ENCODE measurements at places on chromosomes 12 and 14. TPM values are rescaled to one million over a fixed set of nuclear protein-coding genes. Genes with fewer than 3 reads are reported as not detected.

GRCh38 chr12:38158428-38159091, 158.0 kb upstream of the ALG10B start:
- no peak for DNase-seq

Gene PTPRO
- total RNA-seq = 0.48 TPM

Gene EMP1
- 12.9 TPM for total RNA-seq

- DNase-seq = no peak
These were observed 14.1 kb downstream of the PLCZ1 start for GRCh38 chr12:18723752-18724151.

Gene CLEC1B
- total RNA-seq = not detected
